ENCODE measurements at places on chromosomes 2 and 18. TPM values are rescaled to one million over a fixed set of nuclear protein-coding genes. Genes with fewer than 3 reads are reported as not detected.

Gene C2orf74
- 8.4 TPM for total RNA-seq

Gene LINC00305
- total RNA-seq: not detected

Gene MFF
- total RNA-seq: 68.3 TPM

Gene FER1L5
- not detected for total RNA-seq

Gene PRKAG3
- not detected for total RNA-seq

Gene DTNA
- not detected for total RNA-seq

Gene EPB41L3
- total RNA-seq: 0.10 TPM
